Subcutaneous preadipocyte (primary cell): ENCODE measurements at places on chromosomes 4 and X. TPM values are rescaled to one million over a fixed set of nuclear protein-coding genes. Genes with fewer than 3 reads are reported as not detected.

Gene SCRG1
- total RNA-seq = under 0.01 TPM in 1 of 2 replicates, not detected in the other

Gene CLDN2
- total RNA-seq = not detected in 2 replicates

Gene CENPE
- 25.4 TPM in 2 replicates for total RNA-seq

Gene MAGEA2
- not detected in 2 replicates for total RNA-seq

Gene MAOA
- 26.0 and 45.6 TPM in 2 replicates for total RNA-seq

Gene YIPF7
- not detected in 2 replicates for total RNA-seq

Gene RHOXF2B
- not detected in 2 replicates for total RNA-seq

Gene QRFPR
- not detected in 2 replicates for total RNA-seq

Gene SH3D19
- total RNA-seq = 69.6 and 86.0 TPM in 2 replicates

Gene NLGN4X
- total RNA-seq = not detected in 2 replicates

Gene SMARCA1
- 17.6 and 18.0 TPM in 2 replicates for total RNA-seq

Gene CCSER1
- not detected in 2 replicates for total RNA-seq

Gene TBX22
- total RNA-seq = not detected in 2 replicates

Gene SPANXC
- not detected in 2 replicates for total RNA-seq

Gene AFF2
- under 0.01 and 0.37 TPM in 2 replicates for total RNA-seq

Gene DKK2
- total RNA-seq = 0.37 and 0.39 TPM in 2 replicates

Gene CLNK
- not detected in 2 replicates for total RNA-seq

Gene CTAG2
- total RNA-seq = not detected in 2 replicates

Gene LRAT
- not detected in 2 replicates for total RNA-seq

Gene FOXR2
- not detected in 2 replicates for total RNA-seq

Gene FGFBP1
- total RNA-seq = under 0.01 TPM in 1 of 2 replicates, not detected in the other
